Motor neuron (in vitro differentiated cells): ENCODE measurements at places on chromosomes 3 and 15.

DNA sequence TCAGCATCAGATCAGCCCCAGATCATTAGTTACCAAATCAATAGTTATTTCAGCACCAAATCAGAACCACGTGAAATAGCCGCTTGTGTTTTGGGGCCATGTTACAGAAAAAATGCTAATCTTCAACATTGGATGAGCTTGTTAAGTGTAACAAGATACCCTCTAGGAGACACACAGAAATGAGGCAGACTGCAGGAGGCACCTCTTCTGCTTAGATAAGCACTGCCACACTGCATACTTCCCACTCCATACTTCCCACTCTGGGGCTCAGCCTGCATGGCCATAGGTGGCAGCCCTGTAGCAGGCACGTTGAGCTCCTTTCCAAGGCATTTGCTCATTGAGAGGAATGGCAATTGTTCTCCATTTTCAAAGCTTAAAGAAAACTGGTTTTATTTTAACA, 73.3 kb downstream of the CHCHD6 start:
- ATAC-seq, result no peak

DNA sequence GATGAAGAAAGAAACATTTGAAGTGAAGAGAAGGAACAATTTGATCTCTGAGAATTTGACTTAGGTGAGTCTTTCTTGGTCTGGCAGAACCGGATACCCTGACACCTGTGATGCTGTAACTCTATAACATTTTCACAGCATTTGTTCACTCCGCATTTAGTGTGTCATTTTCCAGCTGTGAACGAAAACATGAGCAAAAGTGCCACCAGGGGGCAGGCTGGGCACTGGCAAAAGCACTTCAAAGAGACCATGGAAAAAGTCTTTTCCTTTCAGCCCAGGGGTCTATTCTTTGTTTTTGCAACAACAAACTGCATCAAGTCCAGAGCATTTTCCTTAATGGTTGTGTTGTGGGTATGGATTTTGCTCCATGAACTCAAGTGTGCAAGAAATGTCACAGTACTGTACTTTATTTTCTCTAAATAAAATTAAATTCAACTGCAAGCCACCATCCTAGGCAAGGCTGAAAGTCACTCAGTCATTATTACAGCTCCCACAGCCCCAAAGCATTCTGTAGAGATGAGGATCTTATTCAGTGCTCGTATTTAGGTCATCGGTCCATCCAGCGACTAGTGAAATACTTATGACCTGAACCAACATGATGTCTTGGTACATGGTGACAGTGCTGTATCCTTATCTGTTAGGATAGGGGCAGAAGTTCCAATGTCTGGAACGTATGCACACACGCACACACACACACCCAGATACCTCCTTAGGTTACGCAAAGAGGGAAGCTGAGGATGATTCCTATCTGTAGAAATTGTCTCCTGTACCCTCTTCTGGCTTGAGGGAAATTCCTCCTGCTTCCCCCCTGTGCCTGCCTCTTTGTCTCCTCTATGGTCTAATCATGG, 125.5 kb downstream of the GADL1 start:
- ATAC-seq, result no peak

GRCh38 chr15:67165254-67166253, 88.9 kb downstream of the AAGAB start:
- ATAC-seq, result peak; percentile 51

GRCh38 chr3:107366766-107367165, 10.5 kb upstream of the CCDC54 start:
- no peak for ATAC-seq

DNA sequence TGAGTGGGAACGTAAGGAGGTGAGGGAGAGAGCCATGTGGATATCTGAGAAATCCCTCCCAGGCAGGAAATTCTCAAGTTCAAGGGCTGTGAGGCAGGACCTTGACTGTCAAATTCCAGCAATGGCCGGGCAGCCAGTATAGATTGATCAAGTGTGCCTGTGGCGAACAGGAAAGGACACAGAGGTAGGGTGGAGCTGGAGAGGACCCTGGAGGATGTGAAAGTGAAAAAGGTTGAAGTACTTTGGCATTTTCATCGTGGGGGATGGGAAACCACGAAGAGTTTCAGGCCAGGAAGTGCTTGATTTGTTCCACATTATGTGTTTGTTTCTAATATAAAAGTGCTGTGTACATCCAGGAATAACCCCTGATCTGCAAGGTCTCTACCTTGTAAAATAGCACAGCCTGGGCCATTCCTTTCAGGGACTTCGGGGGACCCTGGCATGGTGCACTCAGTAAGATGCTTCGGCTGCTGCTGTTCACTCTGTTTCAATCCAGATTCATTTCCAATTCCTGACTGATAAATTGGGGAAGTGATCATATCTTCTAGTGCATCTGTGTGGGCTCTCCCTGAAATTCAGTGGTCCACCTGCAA, 156.6 kb downstream of the MCTP2 start:
- no peak for ATAC-seq

DNA sequence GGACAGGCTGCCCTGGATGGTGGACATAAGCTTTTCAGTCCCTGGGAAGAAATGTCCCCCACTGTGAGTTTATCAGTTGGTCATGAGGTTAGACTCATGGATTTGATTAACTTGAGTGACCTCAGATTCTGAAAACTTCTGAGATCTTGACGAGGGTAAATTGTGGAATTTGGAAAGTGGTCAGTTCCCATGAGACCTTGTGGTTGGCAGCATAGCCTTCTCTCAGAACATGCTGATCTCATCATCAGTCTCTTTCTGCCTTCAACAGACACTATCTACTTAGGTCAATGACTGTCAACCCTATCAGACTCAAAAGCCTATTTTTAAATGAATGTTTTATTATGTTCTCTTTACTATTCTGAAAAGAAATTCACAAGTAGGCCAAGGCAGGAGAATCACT, 45.6 kb upstream of the NDUFB4 start:
- ATAC-seq, result no peak

- ATAC-seq, result no peak
Measured at GRCh38 chr15:46660096-46660842, 1025.4 kb downstream of the SQOR start.

DNA sequence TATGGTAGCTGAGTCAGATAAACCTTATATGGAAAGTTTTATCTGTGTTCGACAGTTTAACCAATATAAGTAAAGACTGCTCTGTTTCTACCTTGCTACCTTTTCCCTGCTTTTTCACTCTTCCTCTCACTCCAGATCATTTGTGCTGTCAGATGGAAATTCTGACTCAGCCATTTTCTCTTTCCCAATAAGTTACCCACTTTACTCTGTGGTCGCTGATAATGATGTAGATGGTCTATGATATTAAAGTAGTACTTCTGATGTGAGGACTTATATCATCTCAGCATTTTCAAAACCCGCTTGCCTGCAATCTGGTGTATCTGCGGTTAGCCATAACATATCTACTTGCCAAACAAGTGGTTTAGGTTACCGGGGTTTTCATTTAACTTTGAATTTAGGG, 15.0 kb upstream of the UTS2B start:
- ATAC-seq, result no peak

DNA sequence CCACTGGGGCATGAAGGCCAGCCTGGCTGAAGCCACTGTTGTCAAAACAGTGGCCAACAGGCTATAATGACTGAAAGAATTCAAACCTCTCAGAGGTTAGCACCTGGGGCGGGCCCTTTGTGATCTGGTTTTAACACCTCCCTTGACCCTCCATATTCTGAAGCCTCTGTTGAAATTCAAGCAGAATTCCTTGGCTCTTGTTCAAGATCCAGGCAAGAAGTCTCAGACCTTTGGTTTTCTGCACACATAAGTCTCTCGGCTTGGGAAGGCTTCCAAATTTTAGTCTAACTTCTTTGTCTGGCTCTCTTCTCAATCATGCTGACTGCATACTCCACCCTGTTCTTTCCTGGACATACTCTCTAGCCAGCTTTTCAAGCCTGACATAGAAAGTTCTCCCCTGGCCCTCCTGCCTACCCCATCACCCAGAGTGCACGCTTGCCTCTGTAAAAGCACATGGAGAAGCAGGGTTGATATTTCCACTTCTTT, 144.5 kb downstream of the PDZRN3 start:
- ATAC-seq, result peak; percentile 40

GRCh38 chr3:51729042-51729633, 22.3 kb downstream of the GRM2 start:
- no peak for ATAC-seq

DNA sequence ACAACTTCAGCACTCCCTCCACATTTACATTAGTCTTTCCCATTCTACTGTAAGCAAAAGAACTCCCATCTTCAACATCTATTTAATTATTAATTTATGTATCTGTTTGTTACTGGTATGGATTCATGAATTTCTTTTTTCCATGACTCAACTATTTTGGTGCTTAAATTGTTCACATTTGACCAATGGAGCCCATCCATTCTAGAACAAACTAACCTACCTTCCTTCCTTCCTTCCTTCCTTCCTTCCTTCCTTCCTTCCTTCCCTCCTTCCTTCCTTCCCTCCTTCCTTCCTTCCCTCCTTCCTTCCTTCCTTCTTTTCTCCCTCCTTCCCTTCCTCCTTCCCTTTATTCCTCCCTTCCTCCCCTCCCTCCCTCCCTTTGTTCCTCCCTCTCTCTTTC, 16.8 kb upstream of the MBNL1 start:
- no peak for ATAC-seq

DNA sequence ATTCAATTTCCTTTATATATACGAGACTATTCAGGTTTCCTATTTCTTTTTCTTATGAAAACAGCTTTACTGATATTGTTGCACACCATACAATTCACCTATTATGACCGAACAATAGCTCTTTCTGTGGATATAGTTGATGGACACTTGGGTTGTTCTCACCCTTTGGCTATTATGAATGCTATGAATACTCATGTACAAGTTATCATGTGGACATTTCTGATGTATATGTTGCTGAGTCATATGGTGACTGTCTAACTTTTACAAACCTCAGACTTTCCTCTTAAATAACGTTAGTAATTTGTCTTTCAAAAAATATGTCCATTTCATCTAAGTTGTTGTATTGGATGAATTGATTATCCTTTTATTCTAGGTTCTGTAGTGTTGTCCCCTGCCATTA, 15.7 kb upstream of the USF3 start:
- ATAC-seq, result no peak

GRCh38 chr3:138682648-138683047, 74.1 kb downstream of the FAIM start:
- no peak for ATAC-seq

- no peak for ATAC-seq
Measured at GRCh38 chr3:32592696-32593353, 22.2 kb upstream of the DYNC1LI1 start.

DNA sequence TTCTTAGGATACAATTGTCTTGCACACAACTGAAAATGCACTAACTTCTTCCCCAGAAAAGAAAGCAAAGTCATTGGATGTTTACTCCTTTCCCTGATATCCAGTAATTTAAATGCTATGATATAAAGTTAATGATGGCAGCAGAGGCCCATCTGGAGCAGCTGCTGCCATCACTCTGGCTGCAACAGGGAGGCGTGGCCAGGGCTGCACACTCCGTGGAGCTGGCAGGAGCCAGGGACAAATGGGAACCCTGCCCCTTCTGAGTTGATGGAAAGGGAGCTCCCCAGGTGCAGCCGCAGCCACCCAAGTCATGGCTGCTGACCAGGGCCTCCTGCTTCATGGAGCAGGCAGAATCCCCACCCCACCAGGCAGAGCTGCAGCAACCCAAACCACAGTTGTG, 72.6 kb upstream of the ALDH1A3 start:
- no peak for ATAC-seq

GRCh38 chr15:58595516-58596263, 153.8 kb downstream of the ADAM10 start:
- no peak for ATAC-seq

DNA sequence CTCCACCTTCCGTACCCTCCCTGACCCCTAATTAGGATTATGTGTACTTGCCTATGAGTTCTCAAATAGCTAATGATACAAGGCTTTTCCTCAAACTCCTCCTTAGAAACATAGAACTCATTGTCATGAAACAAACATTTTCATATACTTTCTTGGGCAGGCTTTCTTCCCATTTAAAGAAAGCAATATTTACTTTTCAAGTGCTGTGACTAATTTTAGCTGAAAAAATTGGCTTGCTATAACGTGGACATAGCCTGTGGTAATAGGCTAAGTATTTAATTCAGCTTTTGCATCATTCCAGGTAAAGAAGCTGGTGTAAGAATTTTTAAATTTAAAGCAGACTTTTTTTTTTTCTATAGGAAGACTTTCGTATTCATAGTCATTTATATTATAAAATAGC, 208.7 kb downstream of the SOX2 start:
- no peak for ATAC-seq

- no peak for ATAC-seq
Measured at GRCh38 chr3:12658593-12659058, 5.3 kb downstream of the RAF1 start.

- no peak for ATAC-seq
Measured at GRCh38 chr3:190558796-190559195, 44.9 kb downstream of the IL1RAP start.

DNA sequence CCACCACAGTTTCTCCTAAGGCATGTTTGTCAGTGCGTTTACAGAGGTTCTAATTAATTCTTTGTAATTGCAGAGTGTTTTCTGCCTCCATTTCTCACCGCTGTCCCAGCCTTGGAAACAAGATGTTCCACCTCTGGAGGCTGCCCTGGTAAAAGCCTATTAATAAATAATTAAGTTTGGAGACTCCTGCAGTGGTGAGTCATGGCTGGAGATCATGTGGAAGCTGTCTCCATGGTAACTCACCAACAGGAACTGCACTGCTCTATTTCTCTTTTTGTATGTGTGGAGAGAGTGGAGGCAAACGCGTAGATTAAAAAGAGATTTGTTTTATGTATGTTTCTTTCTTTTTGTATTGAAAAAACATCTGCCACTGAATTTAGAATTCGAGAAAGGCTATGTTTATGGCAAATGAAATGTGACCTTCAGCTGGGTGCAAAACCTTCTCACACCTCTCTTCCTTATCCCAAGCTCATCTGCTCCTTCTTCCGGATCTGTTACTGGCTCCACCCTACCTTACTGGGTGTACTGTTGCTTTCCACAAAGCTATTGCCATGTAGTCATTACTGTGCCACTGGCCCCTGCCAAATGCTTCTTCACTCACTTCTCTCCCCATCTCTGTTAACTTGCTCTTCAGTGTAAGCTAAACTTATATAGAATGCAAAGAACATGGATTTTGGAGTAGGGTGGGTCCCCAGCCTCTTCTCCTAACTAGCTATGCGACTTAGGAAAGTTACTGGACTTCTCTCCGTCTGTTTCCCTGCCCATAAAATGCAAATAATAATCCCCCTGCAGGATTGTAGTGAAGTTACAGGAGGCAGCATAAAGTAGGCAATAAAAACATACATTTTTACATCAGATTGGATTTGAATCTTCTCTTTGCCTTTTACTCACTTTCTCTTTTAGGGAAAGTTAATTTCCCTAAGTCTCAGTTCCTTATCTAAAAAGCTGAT, 778.5 kb downstream of the NTRK3 start:
- ATAC-seq, result peak; percentile 95

GRCh38 chr3:155553780-155554179, 191.1 kb downstream of the PLCH1 start:
- ATAC-seq, result no peak

DNA sequence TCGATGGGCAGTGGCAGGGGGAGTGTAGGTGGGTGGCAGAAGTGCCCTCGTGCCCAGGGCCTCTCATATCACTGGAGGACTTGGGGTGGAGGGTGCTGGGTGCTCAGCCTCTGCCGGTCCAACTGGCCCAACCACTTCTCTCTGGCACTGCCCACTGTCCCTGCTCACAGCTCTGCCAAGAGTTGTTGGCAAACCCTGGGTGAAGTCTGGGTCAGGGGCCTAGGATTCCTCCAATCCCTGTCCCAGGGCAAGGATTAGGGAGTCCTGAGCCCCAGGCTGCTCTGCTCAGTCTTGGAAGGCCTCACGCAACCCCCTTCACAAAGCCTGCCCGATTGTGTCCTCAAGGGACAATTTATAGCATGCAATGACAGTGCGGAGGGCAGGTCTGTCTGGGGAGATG, 5.2 kb upstream of the PRKCD start:
- peak; percentile 62 for ATAC-seq

- no peak for ATAC-seq
Measured at GRCh38 chr3:29249829-29250345, 31.0 kb upstream of the RBMS3 start.
